Activated CD4-positive, alpha-beta memory T cell treated with anti-CD3 and anti-CD28 coated beads for 36 hours (primary cell): ENCODE measurements at places on chromosomes 11 and 22.
A peak's percentile ranks its signal among the peaks of the same experiment; 100 is the strongest.

DNA sequence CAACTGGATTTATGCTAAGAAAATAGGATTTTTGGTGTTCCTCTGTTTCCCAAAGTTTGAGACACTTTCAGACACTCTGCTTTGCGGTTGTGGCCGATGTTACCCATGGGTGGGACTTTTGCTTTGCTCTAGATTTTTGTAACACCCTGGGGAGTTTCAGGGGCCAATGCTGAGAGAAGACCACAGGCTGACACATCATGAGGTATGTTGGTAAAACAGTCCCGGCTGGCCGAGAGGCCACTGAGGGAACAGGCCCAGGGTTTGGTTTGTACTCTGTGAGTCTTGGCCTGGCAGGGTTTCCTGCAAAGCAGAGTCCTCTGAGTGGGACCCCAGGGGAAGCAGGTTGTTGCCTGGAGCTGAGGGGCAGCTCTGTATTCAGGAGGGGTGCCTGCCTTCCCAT is 78.5 kb upstream of the PITPNB start:
- no peaks in the 10 kb centered on the region for H3K36me3 ChIP-seq
- H3K27ac ChIP-seq, result no peak overlapping the region
- no peak overlapping the region for H3K4me3 ChIP-seq
- no peak for DNase-seq

DNA sequence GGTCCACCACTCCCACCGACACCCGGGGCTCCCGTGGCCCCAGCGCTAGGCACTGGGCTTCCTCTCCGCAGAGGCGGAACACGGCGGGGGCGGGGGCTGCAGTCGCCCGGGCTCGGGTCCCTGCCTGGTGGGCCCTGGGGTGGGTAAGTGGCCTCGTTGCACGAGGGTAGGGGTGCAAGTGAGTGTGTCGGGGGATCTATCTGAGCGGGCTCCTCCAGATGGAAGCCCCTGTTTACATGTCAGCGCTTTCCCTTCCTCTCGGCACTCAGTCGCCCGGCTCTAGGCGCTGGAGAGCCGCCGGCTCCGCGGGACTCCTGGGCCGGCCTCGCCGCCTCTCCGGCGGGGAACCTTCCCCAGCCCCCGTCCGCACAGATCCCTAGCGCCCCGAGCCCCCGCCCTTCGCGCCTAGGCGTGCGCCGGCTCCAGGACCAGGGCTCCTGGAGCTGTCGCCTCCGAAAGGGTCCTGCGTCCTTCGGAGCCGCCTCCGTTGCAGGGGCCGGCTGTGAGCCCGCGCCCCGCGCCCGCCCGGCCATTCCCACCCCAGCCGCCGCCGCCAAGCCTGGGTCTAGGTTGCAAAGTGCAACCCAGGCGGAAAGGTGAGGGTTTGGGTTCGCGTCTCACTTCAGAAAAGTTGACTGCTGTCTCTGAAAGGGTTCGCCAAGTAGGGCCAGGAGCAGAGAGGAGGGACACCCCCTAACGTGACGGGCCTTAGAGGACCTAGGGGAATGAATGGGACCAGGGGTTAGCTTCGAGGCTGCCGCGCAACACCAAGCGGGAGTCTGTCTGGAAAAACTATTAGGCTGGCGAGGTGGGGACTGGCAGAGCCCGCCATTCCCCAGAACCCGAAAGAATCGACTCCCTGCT is 978 bp downstream of the FLI1 start:
- H3K4me3 ChIP-seq, result peak overlapping the region; percentile 78
- peaks cover 3% of the 10 kb centered on the region for H3K36me3 ChIP-seq
- H3K27me3 ChIP-seq, result peaks cover 5% of the 10 kb centered on the region
- DNase-seq, result peak; percentile 62
- H3K4me1 ChIP-seq, result peaks cover 49% of the 10 kb centered on the region

- no peaks in the 10 kb centered on the region for H3K4me1 ChIP-seq
- H3K27ac ChIP-seq, result no peak overlapping the region
- H3K4me3 ChIP-seq, result no peak overlapping the region
- no peaks in the 10 kb centered on the region for H3K27me3 ChIP-seq
These were observed 597.2 kb downstream of the DLG2 start for GRCh38 chr11:85029964-85030363.

- H3K27me3 ChIP-seq, result no peaks in the 10 kb centered on the region
- peak; percentile 64 for DNase-seq
- H3K27ac ChIP-seq, result peak overlapping the region; percentile 97
These were observed 939 bp upstream of the SH3BP1 start for GRCh38 chr22:37638391-37639069.

DNA sequence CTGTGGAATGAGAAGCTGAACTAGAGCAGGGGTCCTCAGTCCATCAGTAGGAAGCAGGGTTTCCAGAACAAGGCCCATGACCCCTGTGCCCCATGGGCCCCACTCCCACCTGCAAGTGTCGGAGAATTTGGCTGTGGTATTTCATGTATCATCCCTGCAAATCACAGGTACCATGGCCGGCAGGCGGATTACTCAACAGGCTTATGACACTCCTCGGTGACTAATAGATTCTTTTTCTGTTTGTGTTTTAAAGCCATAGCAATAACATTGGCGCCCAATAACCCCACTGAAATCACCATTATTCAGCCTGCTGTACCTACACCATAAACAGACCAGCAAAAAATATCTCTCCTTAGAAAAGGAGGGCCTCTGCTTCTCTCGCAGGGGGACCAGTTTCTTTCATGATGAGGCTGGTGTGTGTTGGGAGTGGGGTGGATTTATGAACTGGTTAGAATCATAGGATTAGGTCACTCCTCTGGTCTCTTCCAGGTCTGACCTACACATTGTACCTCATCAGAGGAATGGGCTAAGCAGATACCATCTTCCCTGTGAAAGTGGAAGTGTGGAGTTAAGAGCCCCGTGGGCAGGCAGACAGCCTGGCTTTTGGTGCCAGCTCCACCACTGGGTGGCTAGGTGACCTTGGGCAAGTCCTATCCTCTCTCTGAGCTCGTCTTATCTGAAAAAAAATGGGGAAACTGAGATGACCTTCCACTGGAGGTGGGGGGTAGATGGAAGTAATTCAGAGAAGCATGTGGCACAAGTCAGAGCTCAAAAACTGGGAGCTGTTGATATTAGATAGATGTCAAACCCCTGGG is 60.2 kb upstream of the WNT11 start:
- DNase-seq, result no peak
- no peaks in the 10 kb centered on the region for H3K4me1 ChIP-seq

- peak; percentile 72 for DNase-seq
- peaks cover 12% of the 10 kb centered on the region for H3K4me1 ChIP-seq
- H3K27ac ChIP-seq, result peak overlapping the region; percentile 6
These were observed 21.0 kb upstream of the TOLLIP start for GRCh38 chr11:1330473-1330872.

GRCh38 chr11:85791409-85791990 is 19.4 kb downstream of the SYTL2 start:
- no peak overlapping the region for H3K27ac ChIP-seq
- H3K36me3 ChIP-seq, result no peaks in the 10 kb centered on the region
- H3K4me1 ChIP-seq, result peaks cover 10% of the 10 kb centered on the region
- no peaks in the 10 kb centered on the region for H3K27me3 ChIP-seq
- no peak overlapping the region for H3K4me3 ChIP-seq
- DNase-seq, result no peak

GRCh38 chr11:17658211-17658610 is 61.2 kb upstream of the MYOD1 start:
- no peak for DNase-seq
- no peaks in the 10 kb centered on the region for H3K4me1 ChIP-seq
- H3K36me3 ChIP-seq, result no peaks in the 10 kb centered on the region
- H3K27me3 ChIP-seq, result peaks cover 12% of the 10 kb centered on the region
- H3K27ac ChIP-seq, result no peak overlapping the region

DNA sequence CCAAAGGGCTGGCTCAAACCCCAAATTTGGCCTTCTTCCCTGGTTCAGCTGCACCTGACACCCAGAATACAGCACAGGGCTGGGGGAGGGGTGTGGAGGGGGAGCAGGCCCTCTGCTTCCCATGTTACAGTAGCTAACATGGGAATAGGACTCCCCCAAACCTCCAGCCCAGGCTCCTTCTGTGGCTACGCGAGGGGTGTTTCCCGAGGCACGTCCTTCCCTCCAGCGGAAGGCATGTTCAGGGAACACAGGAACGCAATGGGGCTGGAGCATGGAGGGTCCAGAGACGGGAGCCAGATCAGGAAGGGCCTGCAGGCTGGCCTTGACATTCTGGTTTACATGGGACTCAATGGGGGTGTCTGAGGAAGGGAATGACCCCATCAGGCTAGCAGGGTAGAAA is 11.8 kb upstream of the IGLL1 start:
- no peak for DNase-seq
- no peak overlapping the region for H3K27ac ChIP-seq
- H3K27me3 ChIP-seq, result no peaks in the 10 kb centered on the region
- H3K36me3 ChIP-seq, result no peaks in the 10 kb centered on the region
- no peak overlapping the region for H3K4me3 ChIP-seq

- H3K27ac ChIP-seq, result peak overlapping the region; percentile 84
- H3K27me3 ChIP-seq, result no peaks in the 10 kb centered on the region
- H3K4me1 ChIP-seq, result peaks cover 61% of the 10 kb centered on the region
- H3K36me3 ChIP-seq, result peaks cover 66% of the 10 kb centered on the region
These were observed 16.0 kb upstream of the PRG2 start for GRCh38 chr11:57406337-57406904.

DNA sequence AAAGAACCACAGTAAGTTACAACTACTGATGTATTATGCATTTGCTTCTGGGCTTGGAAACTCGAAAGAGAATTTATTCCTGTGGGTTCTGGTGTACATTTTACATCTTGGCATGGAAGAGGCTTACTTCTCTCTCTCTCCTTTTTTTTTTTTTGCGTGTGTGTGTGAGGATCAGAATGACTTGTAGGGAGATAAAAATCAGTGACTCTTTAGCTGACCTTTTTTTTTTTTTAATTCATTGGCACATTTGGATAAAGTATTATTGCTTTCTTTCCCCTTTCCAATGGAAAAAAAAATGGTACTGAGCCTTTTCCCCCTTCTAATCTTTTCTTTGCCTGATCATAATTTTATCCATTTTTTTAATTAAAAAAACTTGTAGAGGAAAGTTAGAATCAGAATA is 43.5 kb downstream of the EXT2 start:
- no peak for DNase-seq
- H3K4me3 ChIP-seq, result no peak overlapping the region
- H3K36me3 ChIP-seq, result peaks cover 7% of the 10 kb centered on the region

GRCh38 chr11:65395961-65396530 is 9.6 kb downstream of the FRMD8 start:
- H3K4me1 ChIP-seq, result peaks cover 2% of the 10 kb centered on the region
- H3K27ac ChIP-seq, result no peak overlapping the region
- DNase-seq, result no peak
- H3K36me3 ChIP-seq, result peaks cover 27% of the 10 kb centered on the region
- H3K4me3 ChIP-seq, result no peak overlapping the region
